ENCODE measurements at places on chromosomes 2 and 18.

DNA sequence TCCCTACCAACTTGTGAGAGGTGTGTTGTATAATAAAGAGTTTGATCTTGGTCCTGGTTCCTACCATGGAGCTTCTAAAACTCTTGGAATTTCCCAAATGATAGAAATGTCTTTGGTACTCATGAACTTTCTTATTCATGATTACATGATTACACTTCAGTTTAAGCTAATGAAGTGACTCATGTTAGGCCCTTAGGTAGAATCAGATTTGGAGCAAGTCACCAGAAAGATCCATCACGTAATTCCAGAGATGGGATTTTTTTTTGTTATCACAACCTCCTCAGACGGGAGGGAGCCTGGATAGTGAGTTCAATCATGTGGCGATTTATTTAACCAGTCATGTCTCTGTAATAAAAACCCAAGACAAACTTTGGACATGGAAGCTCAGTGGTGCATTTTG is 1287.6 kb upstream of the ZEB2 start:
- DNase-seq: no peak

DNA sequence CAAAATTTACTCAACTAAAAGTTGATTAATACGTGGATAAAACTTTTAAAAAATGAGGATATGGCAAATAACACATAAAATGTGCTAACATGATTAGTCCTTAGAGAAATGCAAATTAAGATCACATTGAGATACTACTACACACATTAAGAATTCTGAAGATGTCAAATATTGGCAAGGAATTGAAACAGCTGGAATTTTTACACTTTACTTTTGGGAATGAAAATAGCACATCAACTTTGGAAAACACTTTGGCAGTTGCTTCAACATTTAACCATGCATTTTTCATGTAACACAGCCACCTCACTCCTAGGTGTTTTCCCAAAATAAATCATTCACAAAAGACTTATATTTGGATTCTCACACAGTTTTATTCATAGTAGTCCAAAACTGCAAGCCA is 687.9 kb upstream of the SETBP1 start:
- no peak for DNase-seq

DNA sequence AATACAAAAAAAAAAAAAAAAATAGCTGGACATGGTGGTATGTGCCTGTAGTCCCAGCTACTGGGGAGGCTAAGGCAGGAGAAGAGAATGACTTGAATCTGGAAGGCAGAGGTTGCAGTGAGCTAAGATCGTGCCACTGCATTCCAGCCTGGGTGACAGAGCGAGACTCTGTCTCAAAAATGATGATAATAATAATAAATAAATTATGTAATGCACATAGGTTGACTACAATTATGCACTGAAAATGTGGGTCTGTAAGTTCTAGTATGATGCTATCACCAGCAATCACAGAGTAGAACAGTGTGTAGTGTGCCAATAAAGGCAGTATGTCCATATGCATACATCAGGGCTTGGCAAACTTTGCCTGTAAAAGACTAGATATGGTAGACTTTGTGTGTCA is 55.6 kb upstream of the MYCN start:
- DNase-seq: no peak

DNA sequence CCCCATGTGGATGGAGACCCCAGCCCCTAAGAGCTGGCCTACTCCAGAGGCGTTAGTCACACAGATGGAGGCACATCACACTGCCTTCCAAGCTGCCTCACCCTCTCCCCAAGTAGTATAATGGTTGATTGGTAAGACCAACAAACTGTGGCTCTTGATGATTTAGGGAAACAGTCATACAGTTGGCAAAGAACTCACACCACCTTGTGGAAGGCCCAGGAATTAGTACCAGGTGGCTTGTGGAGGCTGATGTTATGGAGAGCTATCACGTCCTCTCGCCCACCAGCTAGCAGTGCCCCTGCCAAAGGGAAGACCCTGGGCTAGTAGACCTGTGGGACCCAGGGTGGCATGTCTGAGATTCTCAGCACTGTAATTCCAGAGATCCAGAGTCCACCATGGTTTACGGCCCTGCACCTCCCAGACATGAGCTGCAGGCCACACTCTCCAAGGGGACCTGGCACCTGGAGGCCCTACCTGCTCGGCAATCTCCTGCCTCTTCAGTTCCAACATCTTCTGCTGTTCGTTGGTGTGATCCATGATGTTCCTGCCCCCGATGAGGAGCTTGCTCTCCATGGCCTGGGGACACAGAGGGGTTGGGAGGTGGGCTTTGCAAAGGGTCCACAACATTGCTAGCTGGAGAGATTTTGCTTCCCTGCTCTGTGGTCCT is 26.3 kb downstream of the KIF3C start:
- no peak for DNase-seq

GRCh38 chr2:19576411-19576810 is 218.0 kb upstream of the OSR1 start:
- no peak for DNase-seq

GRCh38 chr2:65026704-65027464 is 29.3 kb upstream of the CEP68 start:
- no peak for DNase-seq

- DNase-seq: no peak
Measured at GRCh38 chr2:33247365-33247764, 229.1 kb upstream of the RASGRP3 start.

Data from neuronal stem cell (in vitro differentiated cells).